ENCODE measurements at places on chromosomes 7 and 10.
A peak's percentile ranks its signal among the peaks of the same experiment; 100 is the strongest.

DNA sequence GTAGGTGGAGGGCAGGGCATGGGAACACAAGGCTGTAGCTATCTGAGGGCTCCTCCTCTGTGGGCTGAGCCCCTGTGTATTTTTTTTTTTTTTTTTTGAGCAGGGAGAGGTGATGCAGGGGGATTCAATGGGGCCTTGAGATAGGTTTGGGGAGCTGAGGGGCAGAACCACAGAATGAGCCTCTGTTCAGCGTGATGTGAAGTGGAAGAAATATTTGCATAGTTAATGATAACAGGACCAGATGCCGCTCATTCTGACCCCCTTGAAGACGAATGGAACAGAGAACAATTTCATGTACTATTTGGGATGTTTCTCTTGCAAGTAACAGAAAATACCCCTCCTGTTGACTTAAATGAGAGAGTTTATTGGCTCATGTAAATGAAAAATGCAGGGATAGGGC is 69.7 kb upstream of the EMX2 start:
- no peak for DNase-seq

DNA sequence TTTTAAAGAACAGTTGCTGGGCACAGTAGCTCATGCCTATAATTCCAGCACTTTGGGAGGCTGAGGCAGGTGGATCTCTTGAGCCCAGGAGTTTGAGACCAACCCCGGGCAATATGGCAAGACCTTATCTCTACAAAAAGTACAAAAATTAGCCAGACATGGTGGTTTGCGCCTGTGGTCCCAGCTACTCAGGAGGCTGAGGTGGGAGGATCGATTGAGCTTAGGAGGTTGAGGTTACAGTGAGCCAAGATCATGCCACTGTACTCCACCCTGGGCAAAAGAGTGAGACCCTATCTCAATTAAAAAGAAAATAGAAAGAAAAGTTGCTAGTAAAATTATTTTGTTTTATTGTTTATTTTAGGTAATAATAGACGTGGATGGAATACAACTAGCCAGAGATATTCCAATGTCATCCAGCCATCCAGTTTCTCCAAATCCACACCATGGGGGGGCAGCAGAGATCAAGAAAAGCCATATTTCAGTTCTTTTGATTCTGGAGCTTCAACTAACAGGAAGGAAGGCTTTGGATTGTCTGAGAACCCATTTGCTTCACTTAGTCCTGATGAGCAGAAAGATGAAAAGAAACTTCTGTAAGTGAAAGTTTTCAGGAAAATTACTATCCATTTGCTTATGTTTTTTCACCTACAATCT is 3.0 kb downstream of the NUP42 start:
- DNase-seq = peak; percentile 22

- no peak for DNase-seq
Measured at GRCh38 chr10:119919826-119920225, 27.3 kb downstream of the SEC23IP start.

DNA sequence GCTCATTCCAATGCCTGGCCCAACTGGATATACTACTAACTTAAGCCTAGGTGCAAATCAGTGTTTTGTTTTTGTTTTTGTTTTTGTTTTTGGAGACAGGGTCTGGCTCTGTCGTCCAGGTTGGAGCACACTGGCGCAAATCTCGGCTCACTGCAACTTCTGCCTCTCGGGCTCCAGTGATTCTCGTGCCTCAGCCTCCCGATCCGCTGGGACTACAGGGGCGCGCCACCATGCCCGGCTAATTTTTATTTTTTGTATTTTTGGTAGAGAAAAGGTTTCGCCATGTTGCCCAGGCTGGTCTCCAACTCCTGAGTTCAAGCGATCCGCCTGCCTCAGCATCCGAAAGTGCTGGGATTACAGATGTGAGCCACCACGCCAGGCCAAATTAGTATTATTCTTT is 1.6 kb downstream of the PPP3CB start:
- DNase-seq = no peak

DNA sequence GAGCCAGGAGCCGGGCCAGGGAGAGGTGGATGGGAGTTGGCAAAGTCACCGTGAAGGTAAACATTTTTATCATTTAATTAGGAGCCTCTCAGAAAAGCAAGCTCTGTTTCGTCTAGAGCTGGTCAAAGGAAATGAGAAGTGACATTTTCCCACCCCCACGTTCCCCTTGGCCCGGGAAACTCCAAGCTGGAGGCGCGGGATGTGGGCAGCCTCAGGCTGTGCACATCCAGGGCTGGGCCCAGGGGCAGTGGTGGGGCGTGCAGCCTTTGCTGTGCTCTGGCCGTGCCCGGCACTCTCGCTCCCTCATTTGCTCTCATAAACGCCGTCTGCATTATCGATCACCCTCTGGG is 135.6 kb upstream of the RET start:
- DNase-seq = no peak

GRCh38 chr10:70617798-70618568 is 15.4 kb upstream of the PRF1 start:
- DNase-seq = no peak

- no peak for DNase-seq
Measured at GRCh38 chr10:68235581-68235980, 3.7 kb upstream of the ATOH7 start.

DNA sequence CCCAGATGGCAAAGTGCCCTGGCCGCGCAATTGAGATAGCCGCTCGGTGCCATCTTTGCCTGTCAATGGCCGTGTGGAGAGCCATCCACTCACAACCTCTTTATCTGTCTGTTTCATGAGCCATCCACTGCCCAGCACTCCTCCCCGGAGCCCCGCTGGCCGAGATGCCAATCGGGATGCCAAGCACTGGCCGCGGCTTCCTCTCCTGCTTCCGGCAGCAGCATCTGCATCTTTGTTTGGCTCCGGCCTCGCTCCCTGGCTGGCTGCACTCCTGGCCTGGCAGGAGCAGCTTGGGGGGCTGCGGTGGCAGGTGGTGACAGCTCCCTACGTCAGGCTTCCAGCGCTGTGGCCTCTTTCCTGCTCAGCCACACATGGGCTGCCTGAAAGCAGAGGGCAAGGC is 231.7 kb downstream of the USP6NL start:
- DNase-seq = no peak

GRCh38 chr10:3648576-3648975 is 136.4 kb downstream of the KLF6 start:
- no peak for DNase-seq

DNA sequence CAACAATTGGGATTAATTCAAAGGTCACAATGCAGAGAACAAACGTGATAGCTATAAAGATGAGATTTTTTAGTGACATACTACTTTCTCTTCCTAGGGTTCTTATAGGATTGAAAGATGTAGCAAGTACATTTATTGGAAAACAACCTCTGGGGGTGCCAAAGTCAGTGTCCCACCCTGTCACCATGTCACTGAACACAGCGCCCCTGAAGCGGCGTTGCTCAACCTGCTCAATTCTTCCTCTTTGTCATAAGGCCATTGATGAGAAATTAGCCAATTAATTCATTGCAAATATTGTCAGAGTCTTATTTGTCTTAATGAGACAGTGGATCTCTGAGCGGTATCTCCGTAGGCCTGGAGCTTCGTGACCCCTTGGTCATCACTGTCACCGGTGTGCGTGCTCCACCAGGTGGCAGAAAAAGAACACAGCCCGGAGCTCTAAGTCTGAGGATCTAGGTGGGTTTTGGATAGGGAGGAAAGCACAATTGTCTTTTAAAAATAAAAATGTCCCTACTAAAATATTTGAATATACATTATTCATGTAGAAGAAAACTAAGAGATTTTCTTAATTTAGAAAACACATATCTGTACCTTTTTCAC is 362.6 kb downstream of the PAXIP1 start:
- DNase-seq = no peak

DNA sequence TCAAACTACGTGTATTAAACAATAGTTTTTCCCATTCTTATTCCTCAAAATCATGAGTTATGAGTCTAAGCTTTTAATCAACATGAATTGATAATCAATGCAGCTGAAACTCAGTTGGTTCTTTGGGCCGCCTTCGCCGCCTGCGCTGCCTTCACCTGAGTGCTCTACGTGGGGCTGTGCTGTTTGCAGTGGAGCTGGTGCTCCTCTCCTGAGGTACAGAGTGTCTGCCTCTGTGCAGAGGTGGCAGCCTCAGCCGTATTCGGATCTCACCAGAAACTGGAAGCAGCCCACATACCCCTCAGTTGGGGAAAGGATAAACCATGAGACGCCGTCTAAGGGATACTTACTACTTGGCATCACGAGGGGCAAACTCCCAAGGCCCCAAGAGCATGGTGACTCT is 15.5 kb downstream of the NOM1 start:
- no peak for DNase-seq

- DNase-seq = no peak
Measured at GRCh38 chr10:15370212-15370855, 755 bp downstream of the FAM171A1 start.

DNA sequence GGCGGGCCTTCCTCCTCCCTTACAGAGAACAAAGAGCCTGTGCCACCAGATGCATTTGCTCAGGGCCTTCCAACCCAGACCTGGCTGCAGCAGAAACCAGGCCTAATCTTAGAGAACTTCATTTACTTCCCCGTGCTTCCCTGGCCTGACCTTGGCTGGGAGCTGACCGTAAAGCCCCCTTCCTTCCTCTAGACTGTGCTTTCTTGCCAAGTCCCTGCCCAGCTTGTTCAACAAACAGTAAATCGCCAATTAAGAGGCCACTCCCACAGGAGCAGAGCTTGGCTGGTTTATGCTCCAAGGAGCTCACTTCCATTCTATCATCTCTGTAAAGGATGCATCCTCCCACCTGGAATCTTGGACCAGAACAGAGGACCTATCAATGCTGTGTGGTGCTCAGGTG is 110.9 kb downstream of the COL13A1 start:
- DNase-seq = no peak
